8988T (cell line): ENCODE measurements at places on chromosomes 1 and 21.
A peak's percentile ranks its signal among the peaks of the same experiment; 100 is the strongest.

GRCh38 chr1:60228041-60228491 is 154.5 kb upstream of the C1orf87 start:
- no peak for DNase-seq

- no peak for DNase-seq
Measured at GRCh38 chr1:83583351-83584014, 415.4 kb downstream of the TTLL7 start.

- DNase-seq: no peak
Measured at GRCh38 chr1:204652497-204652896, 33.0 kb downstream of the LRRN2 start.

DNA sequence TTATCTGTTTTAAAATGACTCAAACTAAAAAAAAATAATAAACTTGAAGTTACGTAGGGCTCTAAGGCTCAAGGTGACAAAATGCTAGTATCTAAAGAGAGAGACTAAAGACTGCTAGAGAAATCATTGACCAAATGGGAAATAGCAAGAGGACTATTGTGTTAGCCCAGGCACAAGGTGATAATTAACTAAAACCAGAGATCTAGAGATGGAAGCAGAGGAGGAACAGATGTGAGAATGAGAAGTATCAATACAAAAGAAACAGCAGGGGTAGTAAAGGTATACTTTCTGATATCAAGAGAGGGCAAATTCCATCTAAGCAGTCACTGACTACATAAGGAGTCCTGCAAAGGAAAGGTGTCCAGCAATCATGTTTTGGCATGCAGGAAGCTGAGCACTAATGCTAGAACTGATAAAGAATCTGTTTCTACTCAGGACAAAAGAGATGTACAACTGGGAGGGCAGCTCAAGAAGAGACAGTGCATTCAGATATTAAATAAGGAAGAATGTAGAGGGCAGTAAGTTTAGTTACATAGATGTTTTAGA is 100.2 kb upstream of the GNG4 start:
- no peak for DNase-seq

- no peak for DNase-seq
Measured at GRCh38 chr1:4153571-4153970, 253.5 kb upstream of the C1orf174 start.

DNA sequence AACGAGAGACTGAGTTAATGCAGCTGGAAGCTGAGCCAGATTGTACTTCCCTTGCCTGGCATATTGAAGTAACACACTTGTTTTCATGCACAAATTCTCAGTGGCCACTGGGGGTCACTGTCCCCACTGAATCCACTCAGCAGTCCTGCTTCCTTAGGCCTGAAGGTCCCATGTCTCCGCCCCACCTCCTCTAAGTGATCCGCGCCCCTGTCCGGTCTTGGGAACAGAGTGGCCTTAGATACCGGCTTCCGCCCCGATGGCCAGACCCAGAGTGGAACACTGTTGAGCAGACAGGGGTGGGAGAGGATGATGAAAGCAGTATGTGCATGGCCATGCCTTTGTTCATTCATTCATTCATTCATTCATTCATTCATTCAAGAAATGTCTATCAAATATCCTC is 34.8 kb downstream of the CHAF1B start:
- peak; percentile 72 for DNase-seq

DNA sequence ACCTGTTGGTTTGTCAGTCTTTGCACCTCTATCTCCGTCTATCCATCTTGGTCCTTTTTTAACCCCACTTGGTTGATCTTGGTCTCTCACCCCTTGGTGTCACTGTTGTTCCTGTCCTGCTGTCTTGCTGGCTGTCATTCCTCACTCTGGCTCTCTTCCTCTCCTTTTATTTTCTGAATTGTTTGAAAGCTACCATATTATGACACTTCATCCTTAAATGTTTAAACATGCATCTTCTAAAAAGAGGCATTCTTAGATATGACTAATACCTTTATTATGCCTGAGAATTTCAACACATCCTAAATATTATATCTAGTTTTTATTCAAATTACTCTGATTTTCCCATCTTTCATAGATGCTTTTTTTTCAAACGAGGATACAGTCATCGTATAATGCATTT is 37.0 kb downstream of the BACH1 start:
- DNase-seq: no peak

GRCh38 chr1:41110286-41110685 is 88.8 kb upstream of the SLFNL1 start:
- no peak for DNase-seq

- no peak for DNase-seq
Measured at GRCh38 chr1:21058035-21058793, 118.5 kb downstream of the EIF4G3 start.

DNA sequence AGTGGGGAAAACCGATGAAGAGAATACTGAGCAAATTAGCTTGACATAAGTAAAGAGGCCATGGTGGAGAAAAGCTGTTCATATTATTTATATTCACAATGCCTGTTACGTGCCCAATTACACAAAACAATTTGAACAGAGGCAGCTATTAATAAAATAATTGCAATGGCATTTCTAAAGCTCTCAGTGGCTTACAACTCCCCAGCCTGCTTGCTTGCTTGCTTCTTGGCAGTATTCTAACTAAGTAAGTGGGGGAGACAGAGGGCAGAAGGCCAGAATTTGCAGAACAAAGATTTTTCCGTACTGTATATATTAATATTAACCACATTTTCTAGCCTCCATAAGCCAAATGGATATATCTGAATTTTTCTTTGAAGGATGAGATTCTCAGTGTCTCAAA is 12.9 kb downstream of the PTPN14 start:
- DNase-seq: no peak

- DNase-seq: no peak
Measured at GRCh38 chr1:22057861-22058260, 5.4 kb downstream of the CDC42 start.

DNA sequence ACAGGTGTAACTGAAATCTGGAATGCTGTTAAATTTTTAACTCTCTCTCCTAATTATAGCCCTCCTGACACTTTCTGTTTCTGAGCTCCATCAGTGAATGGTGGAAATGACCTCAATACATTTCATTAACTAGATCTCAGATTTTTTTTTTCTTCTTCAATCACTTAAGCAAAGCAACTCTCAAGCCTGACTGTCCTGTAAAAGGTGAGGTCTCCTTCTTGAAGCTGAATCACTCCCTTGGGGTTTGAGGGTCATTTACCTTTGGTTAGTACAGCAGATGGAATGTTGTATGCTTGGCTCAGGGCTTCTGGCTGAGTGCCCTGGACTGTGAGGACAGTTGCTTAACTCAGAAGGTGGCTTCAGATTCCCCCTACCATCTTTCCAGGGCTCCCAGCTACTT is 518.7 kb downstream of the PTPRC start:
- no peak for DNase-seq

DNA sequence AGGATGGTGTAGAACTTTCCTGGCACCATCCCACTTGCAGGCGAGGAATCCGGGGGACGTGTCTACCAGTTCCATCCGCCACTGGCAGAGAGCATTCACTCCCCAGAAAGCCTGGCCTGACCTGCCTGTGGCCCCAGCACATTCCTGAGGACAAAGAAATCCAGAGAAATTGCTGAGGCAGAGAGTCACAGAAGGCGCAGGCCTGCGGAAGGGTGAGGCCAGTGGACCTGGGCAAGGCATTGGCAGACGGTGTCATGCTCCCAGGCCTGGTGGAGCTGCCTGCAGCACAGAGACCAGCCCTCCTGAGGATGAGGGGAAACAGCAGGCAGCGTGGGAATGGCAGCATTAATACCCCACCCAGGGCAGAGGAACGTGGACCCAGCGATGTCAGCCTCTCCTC is 81.2 kb upstream of the F3 start:
- peak; percentile 34 for DNase-seq

GRCh38 chr1:178011465-178011828 is 41.6 kb upstream of the SEC16B start:
- peak; percentile 20 for DNase-seq

DNA sequence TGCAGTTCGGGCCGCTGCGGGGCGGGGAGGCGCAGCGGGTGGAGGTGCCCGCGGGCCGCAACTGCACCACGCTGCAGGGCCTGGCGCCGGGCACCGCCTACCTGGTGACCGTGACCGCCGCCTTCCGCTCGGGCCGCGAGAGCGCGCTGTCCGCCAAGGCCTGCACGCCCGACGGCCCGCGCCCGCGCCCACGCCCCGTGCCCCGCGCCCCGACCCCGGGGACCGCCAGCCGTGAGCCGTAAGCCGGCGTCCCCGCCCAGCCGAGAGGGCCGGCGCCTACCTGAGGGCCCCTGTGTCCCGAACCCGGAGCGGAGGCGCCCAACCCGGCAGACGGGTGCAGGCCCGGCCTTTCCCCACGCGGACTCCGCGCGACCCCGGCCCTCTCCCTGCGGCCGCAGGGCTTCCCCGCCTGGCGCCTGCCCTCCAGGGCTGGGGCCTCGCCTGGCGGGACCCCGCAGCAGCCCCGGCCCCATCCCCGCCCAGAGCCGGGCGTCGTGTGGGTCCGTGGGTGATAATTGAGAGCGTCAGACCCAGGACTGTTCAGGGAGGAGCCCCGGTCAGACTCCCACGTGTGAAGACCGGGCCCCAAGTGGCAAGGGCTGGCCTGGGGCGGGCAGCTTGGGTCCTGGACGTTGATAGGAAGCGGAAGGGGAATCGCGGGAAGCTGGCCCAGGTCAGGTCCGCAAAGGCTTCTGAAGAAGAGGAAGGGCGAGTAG is 4.2 kb downstream of the VWA1 start:
- DNase-seq: peak; percentile 33

GRCh38 chr1:107669996-107670395 is 295.0 kb downstream of the VAV3 start:
- DNase-seq: no peak

- DNase-seq: no peak
Measured at GRCh38 chr1:165697491-165697880, 876 bp downstream of the ALDH9A1 start.

GRCh38 chr1:56758135-56758534 is 61.1 kb downstream of the FYB2 start:
- no peak for DNase-seq

GRCh38 chr1:98001764-98002163 is 80.9 kb upstream of the DPYD start:
- DNase-seq: no peak

DNA sequence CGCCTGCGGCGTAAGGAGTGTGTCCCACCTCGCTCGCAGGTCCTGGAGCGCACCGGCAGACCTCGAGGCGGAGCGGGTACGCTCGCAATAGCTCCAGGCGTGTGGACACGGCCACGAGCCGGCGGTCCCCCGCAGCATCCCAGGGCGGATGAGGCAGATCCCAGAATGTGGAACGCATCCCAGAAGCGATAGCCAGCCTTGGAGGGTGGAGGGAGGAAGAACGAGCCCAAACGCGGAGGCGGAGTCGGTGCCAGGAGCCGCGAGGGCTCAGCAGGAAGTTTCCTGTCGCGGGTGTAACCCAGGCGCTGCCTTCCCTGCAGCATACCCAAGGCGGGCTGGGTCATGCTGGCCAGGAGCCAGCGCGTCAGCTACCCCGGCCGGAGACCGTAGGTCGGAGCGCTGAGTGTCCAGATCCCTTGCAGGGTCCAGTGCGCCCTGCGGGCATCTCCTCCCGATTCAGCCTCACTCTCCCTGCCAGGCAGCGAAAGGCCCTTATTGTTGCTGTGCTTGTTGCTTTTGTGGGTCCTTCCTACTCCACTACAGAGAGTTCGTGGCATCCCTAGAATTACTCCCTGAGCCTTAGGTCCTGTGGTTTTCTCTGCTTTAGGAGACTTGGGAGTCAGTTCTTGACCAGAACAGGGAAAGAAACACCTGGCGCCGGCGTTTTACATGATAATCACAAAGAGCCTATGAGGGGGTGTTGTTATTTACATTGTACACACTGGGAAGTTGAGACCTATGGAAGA is 27.7 kb downstream of the STYXL2 start:
- DNase-seq: peak; percentile 48

DNA sequence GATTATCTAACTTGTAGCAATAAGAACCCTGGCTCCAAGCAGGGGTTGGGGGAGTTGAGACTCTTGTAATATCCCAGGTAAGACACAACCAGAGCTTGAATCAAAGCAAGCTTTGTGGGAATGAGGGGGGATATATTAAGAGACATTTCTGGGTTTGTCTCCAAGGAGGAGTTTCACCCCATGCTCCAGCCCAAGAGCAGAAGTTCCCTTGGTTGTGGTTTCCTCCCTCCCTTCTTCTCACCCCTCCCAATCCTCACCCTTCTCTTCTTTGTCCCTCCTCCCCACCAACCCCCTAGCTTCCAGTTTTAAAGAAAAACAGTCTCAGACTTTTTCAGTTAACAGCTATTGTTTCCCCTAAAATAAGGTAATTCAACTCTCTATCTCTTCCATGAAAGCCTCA is 11.9 kb downstream of the TRAF3IP3 start:
- no peak for DNase-seq

DNA sequence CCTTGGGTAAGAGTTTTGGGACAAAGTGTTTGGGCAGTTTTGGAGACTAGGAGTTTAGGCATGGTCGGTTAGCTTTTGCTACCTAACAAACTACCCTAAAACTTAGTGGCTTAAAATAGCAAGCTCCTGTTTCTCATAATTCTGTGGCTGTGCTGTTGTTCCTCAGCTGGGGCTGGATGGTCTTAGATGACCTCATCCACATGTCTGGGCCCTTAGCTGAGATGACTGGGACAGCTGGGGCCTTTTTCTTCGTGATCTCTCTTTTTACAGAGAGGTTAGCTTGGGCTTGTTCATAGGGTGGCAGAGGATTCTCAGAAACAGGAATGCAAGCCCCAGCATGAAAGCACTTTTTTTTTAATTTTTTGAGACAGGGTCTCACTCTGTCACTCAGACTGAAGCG is 6.6 kb downstream of the ATP1A4 start:
- DNase-seq: no peak

GRCh38 chr1:94055459-94056122 is 65.4 kb downstream of the ABCA4 start:
- no peak for DNase-seq

DNA sequence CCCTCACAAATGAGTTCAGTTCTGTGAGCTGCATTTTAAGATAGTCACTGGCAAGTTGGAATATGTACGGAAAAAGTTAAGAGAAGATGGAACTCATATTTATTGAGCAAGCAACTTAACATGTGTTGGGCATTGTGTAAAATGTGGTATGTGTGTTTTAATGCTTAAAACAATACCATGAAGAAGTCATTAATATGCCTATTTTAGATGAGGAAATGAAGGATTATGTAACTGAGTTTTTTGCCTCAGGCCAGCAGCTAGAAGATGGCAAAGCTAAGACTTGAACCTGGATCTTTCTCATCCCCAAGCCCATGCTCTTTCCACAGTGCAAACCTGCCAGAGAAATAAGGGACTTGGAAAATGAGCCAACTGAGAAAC is 48.9 kb downstream of the SPATA46 start:
- DNase-seq: no peak
